ENCODE measurements at places on chromosomes 6 and 20.
A peak's percentile ranks its signal among the peaks of the same experiment; 100 is the strongest.

DNA sequence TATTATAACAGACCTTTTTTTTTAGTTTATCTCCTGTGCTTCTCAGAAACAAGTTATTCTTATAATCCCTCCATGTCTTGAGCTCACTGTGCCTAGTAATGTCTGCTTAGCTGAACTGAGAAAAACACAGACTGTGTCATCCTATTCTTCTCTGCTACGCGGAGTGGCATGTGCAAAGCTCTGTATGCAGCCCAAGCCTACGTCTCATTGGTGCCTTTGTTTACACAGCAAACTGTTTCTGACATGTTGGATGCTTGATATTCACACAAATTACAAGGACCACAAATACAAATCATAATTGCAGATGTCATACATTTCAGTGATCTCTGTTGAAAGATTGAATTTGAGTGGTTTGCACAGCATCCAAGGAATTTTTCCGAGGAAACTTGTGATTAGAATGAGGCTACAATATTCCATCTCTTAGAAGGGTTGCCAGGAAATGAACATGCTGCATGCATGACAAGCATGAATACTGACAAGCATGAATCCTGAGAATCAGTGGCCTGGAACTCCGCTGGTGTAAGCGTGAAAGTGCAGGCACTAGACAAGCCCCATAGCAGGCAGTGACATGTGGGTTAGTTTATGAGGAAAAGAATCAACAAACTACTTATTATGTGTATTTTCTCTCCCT, 128.4 kb upstream of the SGK1 start:
- no peak for DNase-seq

DNA sequence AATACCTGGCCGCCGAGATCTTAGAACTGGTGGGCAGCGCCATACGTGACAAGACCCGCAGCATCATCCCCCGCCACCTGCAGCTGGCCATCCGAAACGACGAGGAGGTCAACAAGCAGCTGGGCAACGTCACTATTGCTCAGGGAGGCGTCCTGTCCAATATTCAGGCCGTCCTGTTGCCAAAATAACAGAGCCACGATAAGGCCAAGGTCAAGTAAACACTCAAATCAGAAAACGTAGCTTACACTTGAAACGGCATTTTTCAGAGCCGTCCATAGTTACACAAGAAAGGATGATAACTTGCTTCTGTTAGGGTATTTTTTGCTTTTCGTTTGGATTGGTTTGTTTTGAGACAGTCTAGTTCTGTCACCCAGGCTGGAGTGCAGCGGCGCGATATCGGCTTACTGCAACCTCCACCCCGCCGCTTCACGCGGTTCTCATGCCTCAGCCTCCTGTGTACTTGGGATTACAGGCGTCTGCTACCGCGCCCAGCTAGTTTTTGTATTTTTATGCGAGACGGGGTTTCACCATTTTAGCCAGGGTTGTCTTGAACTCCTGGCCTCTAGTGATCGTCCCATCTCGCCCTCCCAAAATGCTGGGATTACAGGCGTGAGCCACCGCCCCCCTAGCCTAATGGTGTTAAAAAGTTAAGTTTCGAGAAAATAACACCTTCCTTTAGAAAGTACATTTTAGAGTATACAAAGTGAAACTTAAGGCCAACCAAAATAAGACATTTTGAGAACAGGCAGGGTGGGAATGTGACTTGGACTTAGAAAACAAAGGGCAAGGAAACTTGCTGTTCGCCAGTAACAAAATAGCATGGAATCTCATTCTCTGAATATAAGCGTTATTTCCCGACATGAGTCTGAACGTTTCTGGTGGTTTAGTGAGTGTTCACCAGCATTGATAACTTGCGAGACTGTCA, 42.8 kb upstream of the HFE start:
- DNase-seq: no peak

DNA sequence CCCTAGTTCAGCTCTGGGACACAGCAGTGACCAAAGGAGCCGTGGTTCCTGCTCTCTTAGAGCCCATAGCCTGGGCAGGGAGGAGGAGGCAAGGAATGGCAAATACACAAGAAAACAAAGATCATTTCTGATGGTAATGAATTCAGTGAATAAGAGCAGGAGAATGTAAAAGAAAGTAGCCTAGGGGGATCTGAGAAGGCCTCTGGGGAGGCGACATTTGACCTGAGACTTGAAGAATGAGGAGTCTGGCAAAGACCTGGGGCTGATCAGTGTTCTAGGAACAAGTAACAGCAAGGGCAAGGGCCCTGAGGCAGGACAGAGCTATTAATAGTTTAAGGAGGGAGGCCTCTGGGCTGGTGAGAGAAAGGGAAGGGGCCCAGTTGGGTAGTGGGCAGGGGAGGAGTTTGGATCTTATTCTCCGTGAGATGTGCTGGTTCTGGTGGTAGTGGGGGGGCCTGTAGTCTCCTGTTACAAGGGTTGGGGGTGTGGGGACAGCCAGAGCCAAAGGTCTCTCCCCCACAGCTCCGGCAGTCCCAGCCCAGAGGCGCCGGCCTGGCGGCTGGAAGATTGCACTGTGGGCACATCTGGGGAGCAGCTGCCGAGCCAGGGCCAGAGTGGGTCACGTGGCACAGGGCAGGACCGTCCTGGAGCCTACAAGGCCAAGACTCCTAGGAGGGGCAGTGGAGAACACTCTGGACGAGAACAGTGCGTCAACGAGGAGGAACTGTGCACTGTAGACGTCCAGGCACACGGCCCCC, 9.3 kb upstream of the ID1 start:
- DNase-seq: peak; percentile 63

GRCh38 chr6:150075034-150075421, 6.1 kb upstream of the ULBP3 start:
- no peak for DNase-seq

DNA sequence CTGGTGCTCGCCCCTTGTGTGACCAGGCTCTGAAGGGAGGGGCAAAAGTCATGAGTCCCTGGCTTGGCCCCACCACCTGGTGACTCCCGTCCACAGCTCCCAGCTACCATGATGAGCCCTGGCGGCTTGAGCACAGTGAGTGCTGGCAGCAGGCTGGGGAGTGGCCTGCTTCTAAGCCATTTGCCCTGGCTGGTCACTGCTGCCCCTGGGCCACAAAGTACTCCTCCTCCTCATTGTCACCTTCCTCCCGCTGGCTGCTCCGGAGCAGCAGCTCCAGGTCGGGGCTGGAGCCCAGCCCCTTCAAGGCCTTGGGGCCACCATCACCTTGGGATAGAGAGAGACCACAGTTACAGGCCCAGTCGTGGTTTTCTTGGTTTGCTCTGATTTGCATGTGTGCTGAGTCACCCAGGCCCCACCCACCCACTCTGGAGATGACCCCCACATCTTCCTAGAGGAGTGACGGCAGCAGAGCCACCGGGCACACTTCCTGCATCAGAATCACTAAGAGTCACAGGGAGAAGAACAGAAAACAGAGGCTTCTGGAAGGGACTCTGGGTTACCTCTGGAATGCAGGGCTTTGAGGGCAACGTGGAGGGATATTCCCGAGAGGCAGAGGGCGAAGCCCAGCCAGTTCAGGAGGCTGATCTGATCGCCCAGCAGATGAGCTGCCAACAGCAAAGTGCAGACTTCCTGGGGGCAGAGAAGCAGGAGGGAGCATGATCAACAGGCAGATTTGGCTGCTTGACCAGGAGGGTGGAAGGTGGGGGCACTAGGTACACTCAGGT, 42.1 kb upstream of the CDH22 start:
- peak; percentile 95 for DNase-seq

DNA sequence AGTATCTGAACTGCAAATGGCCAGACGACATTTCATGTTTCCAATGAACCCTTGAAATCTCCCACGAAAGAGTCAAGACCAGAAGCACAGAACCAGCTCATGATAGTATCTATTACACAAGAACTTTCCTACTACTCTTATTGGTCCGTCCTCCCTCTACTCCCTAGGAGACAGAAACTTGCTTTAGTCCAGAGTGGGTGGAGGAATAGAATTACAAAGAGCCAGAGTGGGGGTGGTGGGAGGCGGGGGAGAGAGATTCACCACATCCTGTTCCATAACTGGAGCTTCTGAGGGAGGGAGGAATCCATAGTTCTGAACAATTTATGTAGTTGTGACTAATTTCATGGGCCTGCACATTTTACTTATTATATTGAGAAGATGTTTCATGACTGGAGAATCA, 18.5 kb upstream of the WFDC10A start:
- peak; percentile 88 for DNase-seq

DNA sequence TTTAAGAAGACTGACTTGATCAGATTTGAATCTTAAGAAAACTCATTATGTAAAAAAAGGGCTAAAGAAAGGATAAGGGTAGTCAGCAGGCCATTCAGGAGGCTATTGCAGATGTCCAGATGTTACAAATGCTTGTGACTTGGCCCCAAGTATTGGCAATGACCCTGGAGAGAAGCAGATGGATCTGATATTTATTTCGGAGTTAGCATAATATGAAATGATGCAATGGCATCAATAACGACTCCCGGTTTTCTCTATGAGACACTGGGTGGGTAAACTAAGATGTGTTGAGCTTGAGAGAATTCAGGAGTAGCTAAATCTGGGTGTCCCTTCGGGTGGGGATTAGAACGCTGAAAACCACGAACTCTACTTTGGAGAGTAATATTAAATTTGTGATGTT, 149.7 kb downstream of the LAMA2 start:
- no peak for DNase-seq

DNA sequence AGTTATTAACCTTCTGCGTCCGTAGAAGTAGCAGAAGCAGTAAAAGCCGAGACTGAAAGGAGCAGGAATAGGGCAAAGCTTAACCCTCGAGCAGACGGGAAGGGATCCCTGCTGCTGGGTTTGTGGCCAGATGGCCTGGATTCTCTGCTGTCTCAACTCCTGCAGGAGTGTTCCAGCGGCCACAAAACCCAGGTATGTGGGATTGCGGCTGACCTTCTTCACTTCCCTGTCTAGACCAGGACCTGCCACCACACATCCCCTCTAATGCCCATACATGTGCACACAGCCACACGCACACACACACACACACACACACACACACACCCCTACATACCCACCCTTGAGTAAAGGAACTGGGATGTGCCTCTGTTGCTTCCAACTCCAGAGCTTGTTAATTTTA, 33.1 kb upstream of the TNFRSF21 start:
- no peak for DNase-seq

GRCh38 chr20:25023356-25023755, 30.8 kb upstream of the APMAP start:
- DNase-seq: no peak

GRCh38 chr6:29025927-29026585, 18.9 kb downstream of the OR2W1 start:
- no peak for DNase-seq

DNA sequence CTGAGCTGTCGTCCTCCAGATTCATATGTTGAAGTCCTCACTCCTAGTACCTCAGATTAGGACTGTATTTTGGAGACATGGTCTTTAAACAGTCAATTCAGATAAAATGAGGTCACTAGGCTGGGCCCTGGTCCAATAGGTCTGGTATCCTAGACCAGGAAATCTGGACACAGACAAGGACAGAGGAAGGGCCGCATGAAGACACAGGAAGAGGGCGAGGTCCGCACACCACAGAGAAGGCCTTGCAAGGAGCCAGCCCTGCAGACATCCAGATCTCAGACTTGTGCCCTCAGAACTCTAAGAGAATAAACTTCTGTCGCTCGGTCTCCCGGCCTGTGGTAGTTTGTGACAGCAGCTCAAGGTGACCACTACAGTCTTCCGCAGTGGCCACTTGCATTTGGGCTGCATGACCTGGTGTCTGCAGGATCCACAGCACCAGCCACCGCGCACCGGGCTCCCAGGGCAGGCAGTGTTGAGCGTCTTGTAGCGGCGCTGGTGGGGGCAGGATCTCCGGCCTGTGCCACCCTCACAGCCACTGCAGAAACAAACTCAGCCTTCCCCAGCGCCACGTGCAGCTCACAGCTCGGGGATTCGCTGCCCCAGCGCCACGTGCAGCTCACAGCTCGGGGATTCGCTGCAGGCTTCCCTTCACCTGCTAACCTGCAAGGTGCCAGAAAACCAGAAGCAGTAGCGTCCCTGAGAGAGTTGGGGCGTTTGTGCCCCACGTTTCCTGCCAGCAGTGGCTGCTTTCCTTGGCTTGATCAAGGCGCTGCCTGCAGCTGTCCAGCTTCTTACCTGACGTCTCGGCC, 6.0 kb upstream of the RBM38 start:
- no peak for DNase-seq

DNA sequence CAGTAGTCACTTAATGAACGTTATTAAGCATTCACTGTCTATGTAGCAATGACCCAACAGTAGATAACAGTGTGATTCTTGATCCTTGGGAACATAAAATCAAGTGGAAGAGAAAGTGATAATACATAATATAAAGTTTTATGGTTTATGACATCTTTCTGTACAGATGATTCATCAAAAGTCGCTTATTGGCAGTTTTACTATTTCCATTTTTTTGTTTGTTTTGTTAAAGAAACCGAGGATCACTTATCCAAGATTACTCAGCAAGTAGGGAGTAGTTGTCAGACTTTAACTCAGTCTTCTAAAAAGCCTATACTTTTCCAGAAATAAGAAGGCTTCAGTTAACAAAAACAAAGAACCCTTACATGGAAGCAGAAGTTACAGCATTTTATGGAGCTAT, 260.8 kb downstream of the ZFAND3 start:
- no peak for DNase-seq

DNA sequence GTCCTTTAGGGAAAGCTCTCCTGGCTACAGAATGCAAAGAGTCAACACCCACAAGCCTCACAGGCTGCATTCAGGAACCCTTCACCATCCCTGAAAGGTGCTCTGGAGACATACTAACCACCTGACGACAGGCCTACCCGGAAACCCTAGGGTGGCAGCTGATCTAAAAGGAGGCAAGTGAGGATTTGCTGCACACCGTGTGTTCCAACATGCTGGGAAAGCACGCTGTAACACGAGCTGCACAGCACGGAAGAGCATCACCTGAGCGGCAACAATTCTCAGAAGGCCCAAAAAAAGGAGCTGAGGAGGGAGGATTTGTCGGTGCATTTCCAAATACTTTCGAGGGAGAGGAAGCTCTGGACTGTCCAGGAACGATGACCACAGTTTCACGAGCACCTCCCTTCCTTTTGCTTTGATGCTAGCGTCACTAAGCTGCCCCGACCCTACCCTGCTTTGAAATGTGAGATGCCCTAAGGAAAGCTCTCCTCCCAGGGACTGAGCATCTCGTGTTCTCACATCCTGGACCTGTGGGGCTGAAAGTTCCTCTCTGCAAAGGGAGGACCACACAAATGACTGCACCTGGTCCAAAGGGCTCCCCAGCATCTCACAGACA, 87.0 kb downstream of the PPP1R3G start:
- DNase-seq: no peak

DNA sequence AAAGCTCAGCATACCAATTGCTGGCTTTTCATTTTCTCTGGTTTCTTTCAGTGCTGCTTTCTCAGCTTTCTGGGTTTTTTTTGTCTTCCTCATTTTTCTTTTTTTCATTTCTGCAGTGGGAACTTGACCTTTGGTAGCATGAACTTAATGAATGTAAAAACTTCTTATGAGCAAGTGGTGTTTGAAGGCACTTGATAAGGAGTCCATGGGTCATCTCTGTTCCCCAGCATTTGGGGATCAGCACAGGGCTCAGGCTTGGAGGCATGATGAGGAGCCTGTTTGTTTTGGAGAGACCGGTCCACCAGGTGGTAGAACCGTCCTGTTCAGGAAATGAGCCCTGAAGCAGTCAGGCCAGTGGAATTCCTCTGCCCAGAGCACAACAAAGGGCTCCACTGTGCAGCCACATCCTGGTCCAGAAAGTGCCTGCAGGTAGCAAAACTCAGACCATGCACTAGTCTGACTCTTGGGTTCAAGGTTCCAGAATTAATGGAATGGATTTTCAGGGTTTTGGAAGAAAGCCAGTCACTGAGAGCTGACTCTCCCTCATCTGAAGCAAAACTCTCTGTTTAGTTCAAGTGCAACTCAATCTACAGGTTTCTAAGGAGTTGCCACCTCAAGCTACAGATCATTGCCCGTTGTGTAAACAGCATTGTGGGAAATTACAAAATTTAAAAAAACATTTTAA, 52.3 kb upstream of the ADGRF1 start:
- DNase-seq: no peak

All from HTR-8/SVneo (cell line).